ENCODE measurements at places on chromosomes 4 and X.

DNA sequence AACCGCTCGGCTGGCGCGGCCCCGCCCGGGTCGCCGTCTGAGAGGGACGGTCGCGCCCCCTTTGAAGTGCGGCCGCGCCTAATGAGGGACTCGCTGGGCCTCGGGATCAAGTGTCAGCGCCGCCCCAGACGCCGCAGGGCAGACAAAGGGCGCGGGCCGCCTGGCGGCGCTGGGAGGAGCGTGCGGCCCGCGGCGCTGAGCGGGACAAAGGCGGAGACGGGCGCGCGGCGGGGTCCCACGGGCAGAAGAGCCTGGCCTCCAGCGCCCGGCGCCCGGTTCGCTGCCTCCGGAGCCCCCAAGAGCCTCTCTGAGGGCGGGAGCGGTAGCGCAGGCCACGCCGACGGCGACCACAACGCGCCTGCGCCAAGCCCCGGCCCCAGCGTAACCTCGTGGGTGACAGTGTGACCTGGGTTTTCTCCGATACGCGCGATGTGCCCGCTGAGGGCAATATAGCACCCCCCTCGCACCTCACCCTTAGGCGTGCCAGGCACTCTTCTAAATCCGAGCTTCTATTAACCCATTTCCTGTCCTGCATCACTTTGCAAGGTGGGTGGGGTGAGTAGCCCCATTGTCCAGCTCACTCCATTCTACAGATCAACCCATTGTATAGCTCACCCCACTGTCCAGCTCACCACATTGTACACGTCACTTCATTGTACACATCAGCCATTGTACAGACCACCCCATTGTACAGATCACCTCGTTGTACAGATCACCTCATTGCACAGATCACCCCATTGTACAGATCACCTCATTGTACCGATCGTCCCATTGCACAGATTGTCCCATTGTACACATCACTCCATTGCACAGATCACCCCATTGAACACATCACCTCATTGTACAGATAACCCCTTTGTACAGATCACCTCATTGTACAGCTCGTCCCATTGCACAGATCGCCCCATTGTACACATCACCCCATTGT lies 33.7 kb upstream of the STX18 start:
- no peak for DNase-seq

DNA sequence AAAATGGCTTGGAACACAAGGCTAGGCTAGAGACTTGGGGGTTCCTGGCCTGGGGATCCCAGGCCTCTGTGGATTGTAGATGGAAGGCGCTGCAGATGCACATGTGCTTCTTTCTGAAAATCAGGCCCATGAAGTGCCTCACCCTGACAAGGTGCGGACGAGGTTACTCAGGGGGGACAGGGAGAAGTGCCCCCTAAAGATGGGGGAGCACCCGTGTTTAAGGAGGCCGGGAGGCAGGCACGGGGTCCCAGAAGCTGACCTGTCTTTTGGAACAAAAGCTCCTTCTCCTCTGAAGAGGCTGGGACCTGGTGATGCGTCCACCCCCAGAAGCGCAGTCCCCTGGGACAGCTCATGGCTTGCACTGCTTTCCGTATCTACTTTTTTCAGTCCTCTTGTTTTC lies 2.4 kb downstream of the PDZD4 start:
- DNase-seq = no peak

DNA sequence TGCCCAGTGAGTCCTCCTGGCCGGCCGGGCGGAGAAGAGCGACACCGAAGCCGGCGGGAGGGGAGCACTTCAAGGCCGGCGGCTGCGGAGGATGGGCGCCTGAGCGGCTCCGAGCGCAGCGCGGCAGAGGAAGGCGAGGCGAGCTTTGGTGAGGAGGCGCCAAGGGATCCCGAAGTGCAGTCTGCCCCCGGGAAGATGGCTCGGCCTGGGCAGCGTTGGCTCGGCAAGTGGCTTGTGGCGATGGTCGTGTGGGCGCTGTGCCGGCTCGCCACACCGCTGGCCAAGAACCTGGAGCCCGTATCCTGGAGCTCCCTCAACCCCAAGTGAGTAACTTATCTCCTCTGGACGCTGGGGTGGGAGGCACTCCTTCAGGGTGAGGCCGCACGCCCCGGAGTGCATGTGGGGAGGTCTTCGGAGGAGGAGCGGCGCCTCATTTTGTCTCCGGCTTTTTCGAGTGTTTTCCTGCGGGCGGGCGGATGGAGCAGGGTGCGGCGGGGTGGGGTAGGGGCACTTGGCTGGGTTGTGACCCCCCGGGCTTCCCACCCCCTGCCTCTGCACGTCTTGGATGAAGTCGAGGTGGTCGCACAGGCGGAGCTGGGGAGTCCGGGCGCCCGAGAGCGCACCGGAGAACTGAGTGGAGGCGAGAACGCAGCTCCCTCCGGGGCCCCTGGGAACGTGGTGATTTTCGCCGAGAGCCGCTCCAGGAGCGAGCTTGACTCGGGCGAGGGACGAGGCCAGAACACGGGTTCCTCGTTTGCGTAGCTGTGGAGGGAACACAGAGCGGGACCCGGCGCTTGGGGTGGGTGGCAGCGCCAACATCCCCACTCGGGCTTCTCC lies 979 bp downstream of the EFNB1 start:
- no peak for DNase-seq

GRCh38 chr4:176924238-176924637 lies 131.5 kb upstream of the VEGFC start:
- no peak for DNase-seq

DNA sequence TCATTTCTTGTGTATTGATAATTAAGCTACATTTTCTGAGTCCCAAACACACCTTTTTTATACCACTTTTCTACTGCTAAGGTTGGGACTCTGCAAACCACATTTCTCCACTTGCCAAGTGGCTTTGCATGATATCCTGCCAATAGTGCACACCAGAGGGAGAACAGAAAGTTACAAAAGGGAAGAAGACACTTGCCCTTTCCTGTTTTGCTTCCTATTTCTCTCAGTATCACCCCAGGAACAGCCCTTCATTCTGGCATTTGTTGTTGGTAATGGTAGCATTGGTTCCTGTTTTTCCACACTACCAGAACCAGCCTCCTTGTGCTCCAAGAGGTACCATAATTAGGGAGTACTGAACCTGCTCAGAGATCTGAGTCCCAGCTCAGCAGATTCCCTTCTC lies 87.1 kb downstream of the HDX start:
- DNase-seq = no peak

DNA sequence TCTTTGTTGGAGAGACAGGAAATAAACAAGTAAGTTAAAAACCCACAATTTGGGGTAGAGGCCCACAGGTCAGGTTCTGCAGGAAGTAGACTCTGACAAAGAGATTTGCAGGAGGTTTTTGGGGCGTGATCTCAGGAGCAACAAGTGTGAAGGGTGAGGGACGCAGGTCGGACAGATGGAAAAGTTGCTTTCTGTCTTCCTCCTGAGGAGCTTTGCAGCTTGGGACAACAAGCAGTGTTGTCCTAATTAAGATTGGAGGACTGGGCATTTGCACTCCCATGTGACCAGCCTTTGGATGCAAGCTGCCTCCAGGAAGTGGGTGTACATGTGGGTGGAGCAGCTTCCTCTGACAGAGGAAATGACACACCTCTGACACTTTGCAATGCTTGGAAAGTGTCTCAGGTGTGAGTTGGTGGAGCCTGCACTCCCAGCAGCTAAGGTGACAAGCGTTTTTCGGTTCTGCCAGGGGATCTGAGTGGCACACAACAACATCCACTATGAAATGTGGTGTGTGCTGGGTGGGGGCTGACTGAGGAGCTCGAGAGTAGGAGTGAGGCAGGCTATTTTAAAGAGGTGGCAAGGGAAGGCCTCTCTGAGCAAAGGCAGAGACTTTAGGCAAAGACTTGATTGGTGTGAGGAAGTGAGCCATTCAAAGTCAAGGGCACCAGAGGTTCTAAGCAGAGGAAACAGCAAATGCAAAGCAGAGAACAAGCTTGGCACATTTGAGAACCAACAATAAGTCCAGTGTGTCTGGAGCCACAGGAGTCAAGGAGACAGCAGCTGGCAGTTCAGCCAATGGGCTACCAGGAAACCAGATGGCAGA lies 339.8 kb upstream of the GATB start:
- DNase-seq = no peak

GRCh38 chrX:100647739-100648138 lies 3.7 kb downstream of the SRPX2 start:
- no peak for DNase-seq

GRCh38 chr4:182619660-182620059 lies 297.5 kb downstream of the DCTD start:
- no peak for DNase-seq

GRCh38 chr4:6301051-6301731 lies 31.5 kb downstream of the WFS1 start:
- DNase-seq = no peak

- no peak for DNase-seq
Observed at GRCh38 chr4:170110285-170110672, 20.5 kb upstream of the AADAT start.

GRCh38 chr4:183861426-183861825 lies 43.7 kb upstream of the STOX2 start:
- no peak for DNase-seq

DNA sequence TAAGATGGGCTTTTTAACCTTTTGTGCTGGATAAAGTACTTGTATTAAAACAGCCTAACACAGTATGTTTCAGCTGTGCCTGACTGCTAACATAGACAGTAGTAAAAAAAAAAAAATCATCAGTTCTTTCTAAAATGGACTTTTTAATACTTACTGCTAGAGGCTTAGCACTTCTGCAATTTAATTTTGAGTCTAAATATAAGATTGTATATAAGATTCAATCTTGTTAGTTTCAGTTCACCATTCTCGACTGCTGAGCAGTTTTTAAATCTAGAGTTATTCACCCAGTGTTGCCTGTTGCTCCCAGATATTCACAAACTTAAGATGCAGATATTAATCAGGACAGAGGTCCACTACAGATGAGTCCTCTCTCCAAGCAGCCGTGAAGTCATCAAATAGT lies 6.8 kb downstream of the PLA2G12A start:
- DNase-seq = no peak

DNA sequence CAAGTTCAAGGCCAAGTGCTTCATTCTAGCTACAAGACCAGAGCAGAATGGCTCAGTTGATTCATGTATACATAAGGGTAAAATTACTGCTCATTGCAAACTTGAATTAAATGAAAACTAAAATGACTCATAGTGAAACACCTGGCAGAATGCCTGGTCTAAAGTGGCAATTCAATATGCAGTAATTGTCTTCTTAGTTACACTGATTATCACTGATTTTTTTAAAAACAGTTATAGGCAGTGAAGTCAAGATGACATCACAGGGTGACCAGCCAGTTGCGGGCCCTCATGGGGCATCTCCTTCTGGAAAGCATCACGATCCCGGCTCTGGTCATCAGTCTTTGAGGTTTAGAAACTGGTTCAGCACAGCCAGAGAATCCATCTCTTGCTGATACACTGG lies 154.2 kb downstream of the RAB28 start:
- DNase-seq = no peak

DNA sequence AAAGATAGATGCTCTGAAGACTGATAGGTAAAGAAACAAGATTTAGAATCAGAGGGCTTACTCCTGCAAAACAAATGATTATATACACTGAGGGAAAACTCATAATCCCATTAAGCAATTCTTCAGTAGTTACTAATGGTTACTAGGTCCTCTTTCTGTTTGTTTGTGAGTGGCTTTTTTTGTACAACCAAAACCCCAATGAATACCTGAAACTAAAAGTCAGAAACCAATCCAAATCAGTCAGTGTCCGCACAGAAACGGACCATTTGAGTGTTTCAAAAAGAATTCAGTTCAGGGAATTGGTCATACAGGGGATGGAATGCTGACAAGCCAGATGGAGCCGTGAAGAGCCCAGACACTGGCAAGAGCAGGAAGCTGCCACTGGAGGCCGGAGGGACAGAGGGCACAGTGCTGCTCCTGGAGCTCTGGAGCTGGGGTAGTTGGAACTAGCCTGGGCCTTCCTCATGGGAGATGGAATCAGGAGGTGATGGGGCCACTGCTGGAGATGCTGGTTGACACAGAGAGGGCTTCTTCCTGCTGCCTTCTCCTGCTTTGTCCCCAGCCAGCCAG lies 31.9 kb downstream of the SETD7 start:
- no peak for DNase-seq

DNA sequence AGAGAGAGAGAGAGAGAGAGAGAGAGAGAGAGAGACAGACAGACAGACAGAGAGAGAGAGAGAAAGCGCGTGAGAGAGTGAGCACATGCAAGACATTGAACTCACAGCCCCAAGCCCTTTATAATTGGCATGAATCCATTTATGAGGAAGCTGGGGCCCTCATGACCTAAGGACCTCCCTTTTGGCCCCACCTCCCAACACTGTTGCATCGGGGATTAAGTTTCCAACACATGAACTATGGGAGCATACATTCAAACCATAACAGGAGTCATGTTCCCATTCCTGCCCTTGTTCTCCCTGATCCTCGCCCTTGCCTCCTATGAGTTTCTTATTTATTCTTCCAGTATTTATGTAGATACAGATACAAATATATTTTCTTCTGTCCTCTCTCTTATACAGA lies 269.8 kb upstream of the ARX start:
- DNase-seq = no peak

DNA sequence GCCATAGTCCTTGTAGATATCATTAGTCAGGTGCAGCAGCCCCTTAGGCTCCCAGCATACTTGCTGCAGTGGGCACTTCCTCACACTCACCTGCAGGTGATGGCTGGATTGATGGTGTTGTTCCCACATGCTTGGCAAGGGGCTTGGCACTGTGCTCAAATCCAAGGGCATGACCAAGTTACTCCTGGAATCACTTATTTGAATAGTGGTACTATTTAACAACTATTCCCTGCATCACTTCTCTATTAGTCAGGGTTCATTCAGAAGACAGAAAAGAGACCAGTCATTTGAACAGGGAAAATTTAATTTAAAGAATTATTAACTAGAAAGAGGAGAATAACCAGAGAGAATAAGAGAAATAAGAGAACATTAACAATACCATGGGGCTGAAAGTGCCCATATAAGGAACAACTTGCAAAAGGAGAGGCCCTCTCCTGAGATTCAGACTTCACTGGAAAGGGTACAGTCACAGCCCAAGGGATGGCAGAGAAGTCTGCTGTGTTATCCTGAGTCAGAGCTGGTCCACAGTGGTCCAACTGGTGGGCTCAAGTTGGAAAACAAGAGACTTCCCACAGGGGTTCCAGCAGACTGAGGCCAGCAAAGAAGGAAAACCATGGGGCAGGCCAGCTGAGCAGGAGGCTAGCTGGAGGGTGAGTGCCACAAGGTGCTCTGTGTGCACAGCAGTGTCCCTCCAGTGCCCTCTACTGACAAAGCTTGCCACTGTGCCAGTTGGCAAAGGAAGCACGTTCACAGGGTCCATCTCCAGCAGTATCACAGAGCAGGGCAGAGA lies 9.8 kb downstream of the SPP1 start:
- DNase-seq = peak; percentile 16

- no peak for DNase-seq
Observed at GRCh38 chr4:54658252-54659093, 716 bp downstream of the KIT start.

DNA sequence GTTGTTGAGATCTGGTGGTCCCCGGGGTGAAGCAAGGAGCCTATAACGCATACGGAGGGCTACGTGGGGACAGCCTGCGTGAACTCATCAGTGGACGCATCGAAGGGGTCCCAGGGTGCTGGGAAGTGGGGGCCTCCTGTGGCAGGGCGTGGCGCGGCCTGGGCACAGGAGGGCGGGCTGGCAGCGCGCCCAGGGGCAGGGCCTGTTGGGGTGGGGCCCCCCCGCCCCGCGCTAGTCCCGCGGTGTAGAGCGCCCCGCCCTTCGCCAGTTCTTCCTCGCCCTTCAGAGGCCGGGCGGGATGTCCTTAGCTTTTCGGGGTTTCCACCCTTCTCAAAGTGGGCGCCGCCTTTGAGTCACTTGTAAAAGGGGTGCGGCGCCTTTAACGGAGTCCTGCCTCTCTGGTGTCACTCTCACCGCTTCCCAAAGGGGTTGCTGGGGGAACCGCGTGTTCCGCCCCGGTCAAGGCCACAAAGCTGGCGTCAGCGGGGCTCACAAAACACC lies 632 bp downstream of the PLP2 start:
- DNase-seq = no peak
